NCI-H226 (cell line): ENCODE measurements at places on chromosomes 7 and 10.

DNA sequence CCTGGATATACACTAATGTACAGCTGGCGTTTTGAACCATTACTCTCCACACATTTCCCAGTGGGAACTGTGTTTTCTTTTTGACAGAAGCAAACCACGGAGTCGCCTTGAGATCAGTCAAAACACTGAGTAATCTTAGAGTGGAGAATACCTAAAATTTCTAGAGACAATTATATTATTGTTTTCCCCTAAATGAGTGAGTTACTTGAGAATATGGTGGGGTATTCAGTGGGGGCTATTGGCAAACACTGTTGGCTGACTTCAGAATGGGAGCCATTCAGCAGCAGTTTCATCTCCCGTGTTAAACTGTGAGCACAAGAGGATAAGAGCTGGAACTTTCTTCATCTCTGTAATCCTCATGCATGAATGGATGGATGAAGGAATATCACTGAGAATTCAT is 6.2 kb downstream of the IL2RA start:
- no peak for DNase-seq

DNA sequence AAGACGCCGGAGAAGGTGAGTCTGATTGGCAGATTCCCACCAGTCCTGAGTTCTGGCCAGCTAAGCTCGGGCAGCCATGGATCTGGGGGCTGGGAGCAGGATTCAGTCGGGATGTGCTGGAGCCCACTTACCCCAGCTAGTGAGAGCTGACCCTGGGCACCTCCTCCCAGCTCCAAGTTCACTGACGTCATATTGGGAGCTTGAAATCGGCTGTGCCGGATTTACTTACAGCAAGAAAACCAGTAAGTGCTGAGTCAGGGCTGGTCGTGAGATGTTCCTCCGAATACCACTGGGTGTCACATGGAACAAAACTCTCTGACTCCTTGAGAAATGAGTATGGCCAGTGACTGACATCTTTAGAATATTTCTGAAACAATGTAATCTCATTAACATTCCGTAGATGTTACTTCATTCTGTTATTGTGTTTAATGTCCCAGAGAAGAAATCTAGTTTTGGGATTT is 621.2 kb downstream of the SDK1 start:
- DNase-seq = peak; percentile 98

DNA sequence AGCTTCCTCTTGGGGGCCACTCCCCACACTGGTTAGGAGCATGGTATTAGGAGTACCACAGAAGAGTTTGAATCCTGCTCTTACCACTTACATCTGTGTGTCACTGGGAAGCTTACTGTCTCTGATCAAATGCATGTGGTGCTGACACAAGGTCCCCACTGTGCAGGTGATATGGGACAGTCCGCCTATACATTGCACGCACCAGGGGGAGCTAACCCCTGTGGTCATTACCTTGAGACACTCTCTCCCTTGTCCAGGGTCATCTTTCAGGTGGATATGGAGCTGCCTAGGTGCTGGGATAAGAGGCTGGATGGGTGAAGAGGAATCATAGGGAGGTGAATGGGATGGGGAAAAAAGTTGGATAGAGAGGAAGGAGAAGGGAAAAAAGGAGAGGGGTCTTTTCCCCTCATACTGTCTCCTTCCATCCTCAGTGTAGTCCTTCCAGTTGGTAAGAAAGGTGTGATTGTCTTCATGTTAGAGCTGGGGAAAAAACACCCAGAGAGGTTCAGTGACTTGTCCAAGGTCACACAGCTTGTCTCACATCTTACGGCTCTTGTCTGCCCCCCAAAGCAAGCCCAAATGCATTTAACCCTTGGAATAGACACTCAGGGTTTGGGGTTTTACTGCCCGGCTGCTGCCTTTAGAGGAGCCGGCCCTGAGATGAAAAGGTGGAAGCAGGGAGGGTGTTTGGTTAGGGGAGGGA is 125.9 kb downstream of the CDH23 start:
- DNase-seq = no peak

DNA sequence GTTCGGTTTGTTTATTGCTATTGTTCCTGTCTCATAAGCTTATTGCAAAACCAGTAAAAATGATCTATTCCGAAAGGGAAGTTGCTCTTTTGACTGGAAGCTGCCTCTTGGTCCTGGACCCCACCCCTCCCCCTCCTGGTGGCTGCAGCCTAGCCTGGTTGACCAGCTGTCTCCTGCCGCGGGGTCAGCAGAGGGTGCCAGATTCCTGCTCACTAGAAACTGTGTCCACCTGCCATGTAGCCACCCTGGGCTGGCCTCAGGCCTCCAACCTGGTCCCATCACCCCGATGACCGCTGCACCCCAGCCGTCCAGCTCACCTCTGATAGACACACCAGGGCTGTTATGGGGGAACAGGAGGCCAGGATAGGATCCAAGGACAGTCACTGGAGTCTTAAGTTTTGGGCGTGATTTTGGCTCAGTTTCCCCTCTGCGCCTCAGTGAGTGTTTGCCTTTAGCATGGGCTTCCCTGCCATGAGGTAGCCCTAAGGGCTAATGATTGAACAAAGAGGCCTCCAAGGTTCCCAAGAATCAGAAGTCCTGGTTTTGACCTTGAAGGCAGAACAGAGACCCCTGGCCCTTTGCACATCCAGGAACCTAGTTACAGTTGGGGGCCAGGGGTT is 32.9 kb upstream of the SLF2 start:
- no peak for DNase-seq

GRCh38 chr7:87944547-87944946 is 10.5 kb downstream of the ADAM22 start:
- no peak for DNase-seq

DNA sequence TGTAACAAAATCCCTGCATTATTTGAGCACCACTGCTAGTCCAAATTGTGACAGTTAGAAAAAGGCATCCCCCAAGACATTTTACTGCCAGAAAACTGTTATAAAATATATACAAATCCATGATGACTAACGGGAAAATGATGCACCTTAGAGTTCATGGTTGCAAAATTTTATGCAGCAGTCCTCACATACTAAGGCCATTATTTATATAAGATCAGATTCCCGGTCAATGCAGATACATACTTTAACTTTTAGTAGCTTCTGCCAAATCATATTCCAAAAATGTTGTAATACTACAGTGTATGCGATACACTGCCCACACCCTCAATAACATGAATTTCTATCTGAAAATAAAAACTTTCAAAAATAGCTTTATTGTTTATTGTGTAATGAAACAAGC is 239.9 kb upstream of the ZNF32 start:
- no peak for DNase-seq

GRCh38 chr10:14454629-14455028 is 123.9 kb upstream of the FRMD4A start:
- DNase-seq = no peak

DNA sequence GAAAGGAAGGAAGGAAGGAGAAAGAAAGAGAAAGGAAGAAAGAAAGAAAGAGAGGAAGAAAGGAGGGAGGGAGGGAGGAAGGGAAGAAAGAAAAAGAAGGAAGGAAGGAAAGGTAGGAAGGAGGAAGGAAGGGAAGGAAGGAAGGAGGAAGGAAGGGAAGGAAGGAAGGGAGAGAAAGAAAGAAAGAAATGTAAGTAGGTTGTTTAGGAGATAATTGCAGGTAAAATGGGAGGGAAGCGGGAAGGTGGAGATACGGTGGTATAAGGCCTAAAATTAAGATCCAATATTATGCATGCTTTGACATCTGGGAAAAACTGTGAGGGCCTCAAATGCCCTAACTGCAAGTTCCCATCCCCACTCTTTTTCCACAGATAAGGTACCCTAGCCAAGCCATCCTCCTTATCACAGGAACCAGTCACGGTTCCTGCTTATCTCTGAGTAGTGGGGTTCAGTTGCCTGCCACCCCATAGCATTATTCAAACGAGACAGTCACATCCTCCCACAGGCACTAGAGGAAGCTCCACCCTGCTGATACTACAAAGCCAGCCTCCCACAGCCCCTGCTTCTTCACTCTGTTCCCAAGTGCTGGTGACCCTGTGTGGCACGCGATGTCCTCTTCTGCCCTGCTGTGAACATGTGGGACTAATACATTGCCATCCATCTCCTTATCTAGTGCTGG is 28.7 kb downstream of the ST8SIA6 start:
- no peak for DNase-seq

DNA sequence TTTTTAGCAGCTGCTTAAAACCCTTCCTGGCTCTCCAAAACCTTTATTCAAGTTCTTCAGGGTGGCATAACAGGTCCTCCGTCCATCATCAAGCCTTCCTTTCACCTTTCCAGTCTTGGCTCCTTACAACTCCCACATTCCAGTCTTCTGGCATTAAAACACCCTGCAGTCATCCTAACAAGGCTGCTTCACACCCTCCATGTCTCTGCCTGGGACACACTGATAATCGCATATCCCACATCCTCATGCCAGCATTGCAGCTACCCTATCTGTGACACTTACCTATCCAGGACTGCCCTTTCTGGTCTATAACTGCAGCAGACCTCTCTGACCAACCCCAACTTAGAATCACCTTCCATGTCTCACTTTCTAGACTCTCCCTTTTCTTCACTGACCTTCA is 2.6 kb upstream of the TLL2 start:
- DNase-seq = no peak

GRCh38 chr10:117938104-117938503 is 108.6 kb downstream of the RAB11FIP2 start:
- no peak for DNase-seq
